Fibroblast of skin of left quadriceps (primary cell): ENCODE measurements at places on chromosomes 6 and 20.

- no peak for DNase-seq
These were observed 8.6 kb downstream of the NOL4L start for GRCh38 chr20:32576560-32576959.

DNA sequence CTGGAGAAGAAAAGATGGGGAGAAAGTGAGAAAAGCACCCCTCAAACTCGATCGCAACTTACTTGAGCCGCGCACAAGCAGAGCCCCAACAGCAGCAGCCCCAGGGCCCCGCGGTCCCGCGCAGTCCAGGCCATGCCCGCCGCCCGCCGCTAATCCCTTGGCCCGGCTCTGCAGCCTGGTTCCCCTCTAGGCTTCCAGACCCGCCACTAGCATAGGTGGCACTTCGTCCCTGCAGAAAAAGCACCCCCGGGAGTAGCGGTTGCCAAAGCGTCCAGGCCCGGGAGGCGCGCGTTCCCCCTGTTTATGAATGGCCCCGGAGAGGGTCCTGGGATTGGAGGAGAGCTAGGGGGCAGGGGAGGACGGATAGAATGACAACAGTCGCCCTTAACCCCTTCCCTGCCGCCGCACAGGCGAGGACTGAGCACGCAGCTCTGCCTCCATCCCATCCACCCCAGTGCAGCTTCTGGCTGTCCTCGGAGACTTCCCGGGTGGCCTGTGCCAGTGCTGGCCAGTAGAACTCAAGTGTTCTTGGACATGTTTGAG, 19.9 kb downstream of the COL9A1 start:
- no peak for DNase-seq

DNA sequence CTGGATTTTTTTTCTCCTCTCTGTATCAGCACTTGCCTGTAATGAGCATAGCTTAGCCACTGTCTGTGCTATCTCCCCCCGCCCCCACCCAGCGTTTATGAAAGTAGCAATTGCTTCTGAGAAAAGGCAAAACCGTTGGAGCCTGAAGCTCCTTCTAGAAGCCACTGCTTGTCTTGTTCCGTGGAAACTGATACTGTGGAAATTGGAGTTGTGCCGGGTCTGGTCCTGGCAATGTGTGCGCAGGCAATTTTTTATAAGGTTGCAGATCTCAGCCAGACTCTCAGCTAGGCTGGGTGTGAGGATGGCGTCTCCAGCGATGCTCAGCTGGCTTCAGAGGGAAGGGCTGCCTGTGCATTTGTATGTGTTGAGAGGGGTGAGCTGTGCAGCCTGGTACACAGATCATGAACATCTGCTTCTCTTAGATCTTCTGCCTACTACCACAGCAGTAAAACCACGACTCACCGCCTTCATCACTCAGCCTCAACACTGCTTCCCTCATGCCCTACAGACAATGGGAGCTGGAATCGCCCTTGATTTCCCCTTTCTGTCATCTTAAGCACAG, 72.4 kb upstream of the GTSF1L start:
- DNase-seq: no peak

DNA sequence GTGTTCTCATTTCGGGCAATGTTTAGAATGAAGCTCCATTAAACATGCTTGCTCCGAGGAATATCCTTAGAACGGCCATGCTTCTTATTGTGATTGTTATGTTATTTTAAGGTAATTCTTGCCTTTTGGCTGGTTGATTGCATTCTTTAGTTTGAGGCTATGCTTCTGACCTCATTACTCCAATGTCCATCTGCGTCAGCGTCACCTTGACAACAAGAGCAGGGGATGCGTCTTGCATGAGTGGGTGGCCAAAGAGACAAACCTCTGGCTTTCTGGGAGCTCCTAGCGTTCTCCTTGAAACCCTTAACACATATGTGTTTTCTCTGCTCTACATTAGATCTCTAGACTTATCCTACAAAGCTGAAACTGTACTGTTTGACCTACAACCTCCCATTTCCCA, 184.3 kb downstream of the THBS2 start:
- no peak for DNase-seq

- DNase-seq: no peak
These were observed 201.4 kb downstream of the TMEM242 start for GRCh38 chr6:157121897-157122296.

- DNase-seq: peak; percentile 37
These were observed 16.1 kb downstream of the PPIL1 start for GRCh38 chr6:36858407-36858981.

DNA sequence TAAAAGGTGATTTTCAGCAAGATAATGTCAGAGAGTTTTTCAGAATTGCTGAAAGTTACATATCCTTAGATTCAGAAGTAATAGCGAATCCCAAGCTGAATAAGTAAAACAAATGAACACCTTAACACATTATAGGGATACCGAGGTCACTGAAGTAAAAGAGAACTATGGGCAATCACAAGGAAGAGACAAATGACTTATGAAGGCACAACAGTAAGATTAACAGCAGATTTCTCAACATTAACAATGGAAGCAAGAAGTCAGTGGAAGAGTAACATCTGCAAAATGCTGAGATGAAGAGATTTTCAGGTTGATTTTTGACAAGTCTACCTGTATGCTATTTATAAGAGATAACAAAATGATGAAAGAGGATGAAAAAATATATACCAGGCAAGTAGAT, 86.1 kb upstream of the EZR start:
- DNase-seq: no peak

DNA sequence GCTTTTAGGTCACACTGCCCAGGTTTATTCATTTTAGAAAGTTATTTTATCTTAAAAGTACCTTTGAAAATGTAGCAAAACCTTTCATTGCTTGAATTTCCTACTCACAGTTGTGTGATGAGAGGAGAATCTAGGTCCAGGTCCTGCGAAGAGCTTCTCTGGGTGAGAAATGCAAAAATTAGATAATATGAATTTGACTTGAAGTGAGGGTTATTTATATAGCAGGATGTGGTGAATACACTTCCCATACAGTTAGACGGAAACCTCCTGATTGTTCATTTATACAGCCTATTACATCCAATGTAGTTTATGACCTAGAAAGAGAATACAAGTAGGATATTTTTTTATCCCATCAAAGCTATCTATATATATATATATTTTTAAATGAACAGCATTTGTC, 30.5 kb downstream of the CDKAL1 start:
- no peak for DNase-seq

DNA sequence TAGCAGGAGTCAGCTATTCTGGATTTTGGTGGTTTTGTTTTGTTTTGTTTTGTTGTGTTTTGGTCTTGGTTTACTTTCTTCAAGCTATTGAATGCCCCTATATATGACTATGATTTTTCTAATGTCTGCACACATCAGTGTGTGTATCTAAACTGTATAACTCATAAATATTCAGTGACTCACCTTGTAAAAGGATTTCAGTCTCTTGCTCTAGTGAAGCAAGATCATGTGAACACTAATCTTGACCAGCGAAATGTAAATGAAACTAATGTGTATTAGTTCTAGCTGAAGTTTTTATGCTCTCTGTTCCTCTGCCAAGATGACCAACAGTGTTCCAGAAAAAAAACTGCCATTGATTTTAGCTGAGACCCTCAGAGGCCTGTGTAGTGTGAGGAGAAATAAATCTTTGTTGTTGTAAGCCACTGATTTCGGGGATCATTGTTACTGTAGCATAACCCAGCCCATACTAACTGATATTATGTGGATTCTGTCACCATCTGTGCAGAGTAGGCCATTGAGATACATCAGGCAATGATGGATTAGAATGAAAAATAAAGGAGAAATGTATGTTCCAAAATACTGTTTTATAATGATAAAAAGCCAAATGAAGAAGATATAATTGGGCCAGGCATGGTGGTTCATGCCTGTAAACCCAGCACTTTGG, 11.5 kb upstream of the BTBD9 start:
- DNase-seq: no peak

DNA sequence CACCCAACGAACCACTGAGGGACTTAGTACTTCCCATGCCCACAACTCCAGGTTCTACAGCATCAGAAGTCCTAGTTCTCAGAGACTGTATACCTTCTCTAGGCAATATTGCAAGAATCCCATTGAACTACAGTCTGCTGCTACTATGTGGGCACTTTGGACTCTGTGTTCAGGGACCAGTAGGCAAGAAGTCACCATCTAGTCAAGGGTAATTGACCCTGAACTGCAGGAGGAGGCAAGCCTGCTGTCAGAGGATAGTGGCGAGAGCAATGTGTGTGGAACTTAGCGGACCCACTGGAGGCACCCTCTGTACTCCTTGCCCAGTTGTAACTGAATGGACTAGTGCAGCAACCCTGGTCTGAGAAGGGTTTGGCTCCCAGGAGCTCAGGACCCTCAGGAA, 15.7 kb downstream of the HEBP2 start:
- DNase-seq: no peak

DNA sequence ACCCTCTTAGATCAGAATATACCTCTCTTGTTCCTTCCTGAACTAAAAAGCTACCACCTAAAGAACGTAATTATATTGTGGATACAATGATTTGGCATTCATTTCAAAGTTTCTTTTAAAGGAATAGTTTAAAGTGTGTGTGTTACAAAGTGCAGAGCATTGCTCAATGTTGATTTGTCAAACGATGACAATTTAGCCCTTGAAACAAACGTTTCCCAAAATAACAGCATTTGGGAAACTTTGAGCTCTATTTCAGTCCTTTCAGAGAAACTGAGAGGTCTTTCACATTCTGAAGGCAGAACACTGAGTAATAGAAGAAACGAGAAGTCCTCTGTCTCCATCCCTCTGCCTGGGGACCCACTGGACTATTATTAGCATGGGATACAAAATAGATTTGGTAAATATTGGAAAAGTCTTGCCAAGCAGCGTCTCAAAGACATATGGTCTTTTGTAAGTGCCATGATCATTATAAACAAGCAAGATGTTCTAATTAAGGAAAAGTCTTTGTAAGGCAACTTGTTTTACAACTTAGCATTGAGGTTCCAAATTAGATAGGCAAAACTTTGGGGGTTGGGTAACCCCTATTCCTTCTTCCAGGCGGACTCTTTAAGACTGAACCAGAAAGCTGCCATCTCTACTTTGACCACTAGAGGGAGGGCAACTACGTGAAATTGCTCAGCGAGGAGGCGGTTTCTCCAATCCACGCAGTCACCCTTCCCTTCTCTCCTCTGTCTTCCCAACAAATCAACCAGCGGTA, 208.8 kb downstream of the RNF144B start:
- peak; percentile 26 for DNase-seq

DNA sequence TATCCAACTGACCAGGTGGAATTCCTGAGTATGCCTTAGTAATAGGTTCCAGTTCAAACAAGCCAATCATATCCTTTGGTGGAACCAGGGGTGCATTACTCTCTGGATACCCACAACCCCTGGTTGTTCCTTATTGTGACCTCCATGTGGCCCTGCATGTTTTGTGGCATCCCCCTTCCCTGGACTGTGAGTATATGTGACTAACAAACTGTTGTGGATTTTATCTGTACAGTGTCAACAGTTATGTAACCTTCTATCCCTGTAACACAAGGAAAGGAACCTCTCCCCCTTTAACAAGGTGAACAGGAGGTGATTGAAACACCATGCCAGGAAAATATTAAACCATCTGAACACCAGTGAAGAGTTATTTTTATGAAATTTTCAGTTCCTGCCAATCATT, 46.2 kb downstream of the MLIP start:
- DNase-seq: no peak

DNA sequence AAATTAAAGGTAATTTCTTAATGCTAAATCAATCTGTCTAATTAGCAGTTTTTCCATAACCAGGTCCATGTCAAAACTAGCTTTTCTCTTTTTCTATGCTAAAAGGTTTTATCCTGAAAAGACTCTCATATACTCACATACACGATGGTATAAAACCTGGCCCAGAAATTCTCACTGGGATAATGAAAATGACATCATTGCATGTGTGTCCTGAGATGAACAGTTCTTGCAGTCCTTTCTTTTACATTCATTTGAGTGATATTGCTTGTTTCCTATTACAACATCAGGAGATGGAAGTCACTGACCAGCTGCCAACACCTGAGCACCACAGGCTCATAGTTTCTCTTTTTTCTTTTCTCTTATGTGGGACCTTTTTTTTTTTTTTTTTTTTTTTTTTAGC, 7.9 kb upstream of the PRELID3B start:
- DNase-seq: no peak

DNA sequence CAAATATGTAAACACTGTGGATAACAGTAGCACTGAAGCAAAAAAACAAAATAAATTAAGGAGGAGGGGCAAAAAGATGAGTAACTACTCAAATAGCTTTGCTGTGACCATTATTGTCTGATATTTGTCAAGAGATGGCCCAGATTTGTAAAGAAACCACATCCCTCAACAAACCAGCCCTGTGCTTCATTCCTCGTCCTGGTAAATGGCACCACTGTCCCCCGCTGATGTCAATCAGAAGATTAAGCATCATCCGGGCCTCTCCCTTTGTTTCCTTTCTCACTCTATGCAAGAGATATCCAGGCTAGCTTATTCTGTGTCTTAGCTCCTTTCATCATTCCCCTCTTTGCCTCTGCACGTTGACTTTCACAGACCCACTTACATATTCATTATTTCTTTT, 259.0 kb downstream of the SYNE1 start:
- no peak for DNase-seq

GRCh38 chr20:51832276-51832675, 30.0 kb upstream of the SALL4 start:
- no peak for DNase-seq

GRCh38 chr20:54554006-54554405, 78.6 kb downstream of the DOK5 start:
- DNase-seq: no peak

- no peak for DNase-seq
These were observed 163.8 kb downstream of the AIG1 start for GRCh38 chr6:143224516-143224915.

DNA sequence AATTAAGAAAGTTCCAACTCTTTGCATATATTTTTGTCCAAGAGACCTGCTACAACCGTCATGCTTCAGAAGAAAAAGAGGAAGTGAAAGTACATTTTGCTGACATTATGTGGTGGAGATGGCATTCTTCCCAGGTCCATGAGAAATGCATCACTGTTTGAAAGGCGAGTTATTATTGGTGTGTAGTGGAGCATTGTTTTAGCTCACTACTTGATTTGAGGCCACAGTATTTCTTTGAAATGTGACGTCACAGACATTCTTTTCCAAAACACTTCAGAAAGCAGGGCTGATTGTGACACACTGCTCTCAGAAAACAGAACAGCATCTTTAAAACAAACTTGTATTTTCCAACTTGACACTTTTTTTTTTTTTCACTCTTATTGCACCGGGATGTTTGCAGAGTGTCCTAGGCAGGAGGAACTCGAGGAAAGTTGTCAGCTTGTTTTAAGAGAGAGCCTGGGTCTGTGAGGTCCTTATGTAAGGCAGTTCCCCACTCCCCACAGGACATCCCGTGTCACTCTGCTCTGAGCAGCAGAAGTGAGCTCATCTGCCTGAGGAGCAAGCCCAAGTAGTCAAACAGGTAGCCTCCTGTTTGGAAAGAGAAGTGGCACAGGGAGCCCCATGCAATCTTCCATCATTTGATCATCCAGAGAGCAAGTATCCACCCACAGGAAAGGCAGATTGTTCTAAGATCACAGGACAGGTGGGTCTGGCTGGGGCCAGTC, 1.1 kb downstream of the SPTLC3 start:
- DNase-seq: peak; percentile 85
